Spinal cord (tissue), 10 donors: ENCODE measurements at places on chromosomes 1 and 21. TPM values are rescaled to one million over a fixed set of nuclear protein-coding genes. Genes with fewer than 3 reads are reported as not detected.

DNA sequence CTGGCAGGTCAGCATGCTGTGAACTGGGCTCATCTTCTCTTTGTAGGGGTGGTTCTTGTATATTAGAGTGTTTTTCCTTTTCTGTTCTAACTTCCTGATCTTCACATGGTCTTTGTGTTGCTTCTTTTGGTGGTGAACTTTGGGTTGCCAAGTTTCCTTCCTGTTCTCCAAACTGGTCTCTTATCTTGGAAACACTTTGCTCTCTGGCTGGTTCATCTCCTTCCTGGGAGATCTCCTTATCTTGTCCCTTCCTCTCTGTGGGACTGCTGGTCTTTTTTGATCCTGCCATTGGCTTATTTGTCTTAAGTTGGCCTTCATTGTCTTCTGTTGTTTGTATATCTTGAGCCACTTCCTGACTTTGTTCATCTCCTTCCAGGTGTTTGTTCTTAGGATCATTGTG is 2.1 kb downstream of the TCHHL1 start:
- no peak for DNase-seq

DNA sequence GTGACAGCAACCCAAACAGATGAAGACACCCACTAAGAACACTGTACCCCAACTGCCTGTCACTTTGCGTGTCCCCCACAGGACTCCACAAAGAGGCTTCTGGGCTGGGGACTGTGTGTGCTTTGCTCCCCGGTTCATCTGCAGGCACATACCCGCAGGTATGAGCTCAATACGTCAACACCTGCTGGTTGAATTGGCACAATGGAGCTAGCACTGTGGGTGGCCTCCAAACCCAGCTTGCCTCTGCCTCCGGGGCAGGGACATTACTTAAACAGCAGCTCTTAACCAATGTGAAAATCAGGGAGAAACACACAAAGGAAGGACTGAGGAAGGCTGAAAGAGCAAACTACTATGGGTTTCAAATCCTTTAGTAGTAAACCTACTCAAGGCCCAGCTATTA is 140.2 kb upstream of the TIAM1 start:
- no peak for DNase-seq

DNA sequence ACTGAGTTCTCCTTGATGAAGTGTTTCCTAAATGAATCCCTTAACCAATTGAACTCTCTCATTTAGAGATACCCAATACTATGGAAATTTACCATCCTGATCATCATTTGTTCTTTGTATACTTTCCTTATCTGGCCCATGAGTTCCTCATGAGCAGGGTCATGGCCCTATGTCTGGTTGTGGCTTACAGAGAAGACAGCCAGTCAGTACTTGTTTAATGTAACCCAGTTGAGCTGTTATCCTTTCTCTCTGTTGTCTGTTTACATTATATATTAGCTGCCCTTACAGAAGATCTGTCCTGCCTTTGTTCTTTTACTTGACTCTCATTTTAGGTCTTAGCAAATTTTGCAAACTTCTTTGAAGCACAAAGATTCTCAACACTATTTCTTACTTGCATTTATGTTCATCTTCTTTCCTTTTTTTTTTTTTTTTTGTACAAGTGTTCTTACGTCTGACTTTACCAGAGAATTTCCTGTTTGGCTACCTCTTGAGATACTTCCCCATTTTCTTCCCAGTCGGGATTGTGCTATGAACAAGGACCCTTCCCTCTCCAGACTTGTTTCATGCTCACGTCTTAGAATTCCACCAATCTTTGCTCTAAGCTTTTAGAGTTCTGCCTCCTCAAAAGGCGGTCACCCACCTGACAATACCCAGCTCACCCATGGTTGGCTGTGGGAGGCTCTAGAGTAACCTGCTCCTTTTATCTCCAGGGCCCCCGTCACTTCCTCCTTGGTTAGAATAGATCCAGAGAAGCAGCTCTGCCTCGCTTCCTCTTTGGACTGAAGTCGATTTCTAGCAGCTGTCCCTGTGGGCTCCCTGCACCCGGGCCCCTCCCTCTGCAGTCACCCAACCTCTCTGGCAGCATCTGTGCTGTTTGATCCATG is 53.6 kb upstream of the RUNX1 start:
- DNase-seq = no peak

- no peak for DNase-seq
Observed at GRCh38 chr1:167934426-167935215, 1.9 kb upstream of the DCAF6 start.

DNA sequence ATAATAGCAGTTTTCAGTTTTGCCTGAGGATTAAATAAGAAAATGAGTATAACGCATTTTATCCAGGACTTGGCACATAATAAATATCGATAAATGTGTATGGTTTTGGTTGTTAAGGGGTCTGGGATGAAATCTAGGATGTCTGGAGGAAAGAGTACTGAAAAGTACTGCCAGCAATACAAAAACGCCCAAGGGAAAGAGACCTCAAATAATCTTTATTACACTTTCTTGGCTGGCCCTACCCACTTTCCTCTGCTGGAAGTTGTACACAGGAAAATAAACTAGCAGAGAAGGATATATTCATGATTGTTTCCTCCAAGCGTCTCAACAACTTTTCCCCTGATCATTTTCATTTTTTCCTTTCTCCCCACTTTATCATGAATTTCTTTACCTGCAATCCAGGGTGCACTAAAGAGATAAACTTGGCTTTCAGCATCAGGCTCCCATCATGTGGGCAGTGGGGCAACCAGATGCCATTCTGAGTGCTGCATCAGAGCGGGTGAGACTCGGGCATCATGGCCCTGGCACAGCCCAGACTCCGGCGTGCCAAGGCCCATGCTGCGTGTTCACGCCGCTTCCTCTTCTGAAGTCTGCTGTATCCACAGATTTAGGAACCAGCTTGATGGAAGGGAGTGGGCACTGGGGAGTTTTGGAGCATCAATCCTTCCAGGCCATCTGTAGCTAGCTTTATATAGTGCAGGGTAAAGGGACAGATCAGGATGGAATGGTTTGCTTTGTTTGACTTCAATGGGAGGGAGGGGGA is 35.8 kb upstream of the PLXNA2 start:
- DNase-seq = no peak

The DISP3 gene
- 29.3 TPM for polyA plus RNA-seq

The PRAMEF5 gene
- not detected for polyA plus RNA-seq

The GDAP2 gene
- 11.8 TPM for polyA plus RNA-seq

DNA sequence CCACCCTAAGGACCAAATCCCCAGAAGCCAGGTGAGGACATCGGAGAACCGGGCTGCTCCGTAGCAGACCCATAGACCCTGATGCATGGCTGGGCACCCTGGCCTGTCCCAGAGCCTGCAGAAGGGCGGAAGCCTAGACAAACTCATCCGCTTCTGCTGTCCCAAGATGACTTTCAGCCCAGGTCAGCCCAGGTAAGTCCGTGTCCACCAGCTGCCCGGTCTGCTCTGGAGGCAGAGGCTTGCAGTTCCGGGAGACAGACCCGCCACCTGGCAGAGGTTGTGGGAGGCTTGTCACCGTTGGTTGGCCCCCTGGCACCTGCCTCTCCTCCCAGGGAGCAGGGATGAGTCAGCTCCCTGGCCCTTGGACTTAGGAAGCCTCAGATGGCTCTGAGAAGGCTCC is 22.8 kb upstream of the POFUT2 start:
- no peak for DNase-seq

DNA sequence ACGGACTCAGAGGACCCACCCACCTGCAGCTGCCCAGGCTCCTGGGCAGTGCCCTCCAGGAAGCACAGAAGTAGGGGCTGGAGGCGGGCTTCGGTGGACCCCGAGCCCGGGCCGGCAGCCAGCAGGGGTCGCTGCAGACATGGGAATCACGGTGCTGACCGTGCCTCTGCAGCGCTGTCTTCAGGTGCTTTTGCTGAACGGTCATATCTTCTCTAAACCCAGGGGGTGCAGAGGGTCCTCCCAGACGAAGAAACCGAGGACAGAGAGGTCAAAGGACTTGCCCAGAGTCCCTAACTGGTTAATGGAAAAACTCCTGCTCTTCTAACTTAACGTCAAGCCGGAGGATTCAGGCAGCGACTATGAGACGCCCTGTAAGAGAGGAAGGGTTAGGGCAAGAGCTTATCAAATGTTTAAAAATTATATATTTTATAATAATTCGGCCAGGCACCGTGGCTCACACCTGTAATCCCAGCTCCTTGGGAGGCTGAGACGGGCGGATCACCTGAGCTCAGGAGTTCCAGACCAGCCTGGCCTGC is 21.5 kb upstream of the LEFTY2 start:
- no peak for DNase-seq

GRCh38 chr1:234861761-234862160 is 251.8 kb upstream of the IRF2BP2 start:
- no peak for DNase-seq

The SELENBP1 gene
- 40.5 TPM for polyA plus RNA-seq

- no peak for DNase-seq
Observed at GRCh38 chr1:168472223-168472622, 71.6 kb downstream of the XCL2 start.

The AIRE gene
- 0.63 TPM for polyA plus RNA-seq

DNA sequence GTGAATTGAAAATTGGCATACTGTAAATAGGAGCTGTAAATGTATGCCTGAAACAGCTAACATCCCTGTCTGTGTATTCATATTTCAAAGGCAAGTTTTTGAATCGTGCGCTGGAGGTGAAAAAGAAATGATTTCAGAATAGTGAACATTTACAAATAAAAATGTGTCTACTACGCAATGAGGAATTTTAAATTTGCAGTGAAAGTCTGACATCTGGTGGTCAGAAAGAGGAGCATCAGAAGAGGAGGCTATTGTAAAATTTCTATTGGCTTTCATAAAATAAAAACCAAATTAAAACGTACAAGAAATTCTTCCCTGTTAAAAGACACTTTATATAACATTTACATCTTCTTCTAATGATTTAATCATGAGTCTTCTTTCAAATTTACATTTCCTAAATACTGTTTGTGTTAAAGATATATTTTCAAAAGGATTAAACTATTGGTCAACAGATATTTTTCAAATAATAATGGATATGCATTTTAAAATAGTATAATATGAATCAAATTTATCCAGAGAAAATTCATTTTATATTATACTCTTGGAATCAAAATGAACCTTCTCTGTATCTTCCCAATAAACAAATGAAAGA is 113.7 kb upstream of the RRP15 start:
- DNase-seq = peak; percentile 82

The SPRR4 gene
- not detected for polyA plus RNA-seq

DNA sequence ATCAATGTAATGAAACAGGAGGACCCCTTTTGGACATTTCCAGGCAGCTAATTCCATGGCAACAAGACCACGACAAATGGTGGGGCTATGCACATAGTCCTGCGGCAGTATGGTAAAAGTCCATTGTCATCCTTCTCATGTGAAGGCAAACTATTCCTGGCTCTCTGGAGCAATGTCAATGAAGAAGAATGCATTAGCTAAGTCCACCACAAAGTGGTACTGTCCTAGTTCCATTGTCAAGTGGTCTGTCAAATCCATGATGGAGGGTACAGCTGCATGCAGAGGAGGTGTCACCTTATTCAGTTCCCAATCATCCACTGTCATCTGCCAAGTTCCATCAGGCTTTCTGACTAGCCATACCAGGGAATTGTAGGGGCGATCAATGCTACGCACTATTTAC is 110.1 kb downstream of the GDAP2 start:
- no peak for DNase-seq

DNA sequence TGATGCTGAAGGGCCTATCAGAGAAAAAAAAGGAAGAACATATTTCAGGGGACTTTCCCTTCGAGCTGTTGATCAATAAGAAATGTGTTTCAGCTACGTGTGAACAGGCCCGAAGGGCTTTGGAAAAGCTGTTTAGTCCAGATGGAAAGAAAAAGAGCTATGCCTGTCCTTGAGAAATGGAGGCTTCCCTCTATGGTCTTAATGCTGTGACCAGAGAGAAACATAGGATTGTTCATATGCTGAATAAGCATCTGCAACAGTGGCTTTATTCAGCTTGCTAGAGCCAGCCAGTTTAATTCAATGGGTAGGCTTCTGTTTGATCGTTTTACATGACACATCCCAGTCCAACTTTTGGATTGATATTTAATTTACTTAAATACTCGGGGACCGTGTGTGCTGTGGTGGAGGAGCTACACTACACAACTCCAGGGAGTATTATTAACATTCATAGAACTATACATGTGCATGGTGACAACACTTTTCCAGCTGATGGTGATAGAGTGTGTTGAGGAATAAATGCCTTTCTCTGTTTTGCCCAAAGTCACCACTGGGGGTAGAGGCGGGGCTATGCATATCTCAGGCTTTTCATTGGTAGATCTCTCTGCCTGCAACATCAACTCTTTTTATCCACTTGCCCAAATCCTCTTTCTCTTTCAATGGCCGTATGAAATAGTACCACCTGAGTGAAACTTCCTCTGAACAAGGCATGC is 106.7 kb upstream of the C8B start:
- peak; percentile 54 for DNase-seq

GRCh38 chr1:193325771-193326170 is 139.4 kb upstream of the B3GALT2 start:
- DNase-seq = no peak

- DNase-seq = no peak
Observed at GRCh38 chr1:167426716-167427115, 91.6 kb downstream of the CD247 start.

The TUT4 gene
- polyA plus RNA-seq = 59.8 TPM

- no peak for DNase-seq
Observed at GRCh38 chr21:42013376-42013775, 3.2 kb upstream of the ZBTB21 start.

GRCh38 chr1:245605480-245606156 is 450.8 kb downstream of the KIF26B start:
- DNase-seq = no peak

DNA sequence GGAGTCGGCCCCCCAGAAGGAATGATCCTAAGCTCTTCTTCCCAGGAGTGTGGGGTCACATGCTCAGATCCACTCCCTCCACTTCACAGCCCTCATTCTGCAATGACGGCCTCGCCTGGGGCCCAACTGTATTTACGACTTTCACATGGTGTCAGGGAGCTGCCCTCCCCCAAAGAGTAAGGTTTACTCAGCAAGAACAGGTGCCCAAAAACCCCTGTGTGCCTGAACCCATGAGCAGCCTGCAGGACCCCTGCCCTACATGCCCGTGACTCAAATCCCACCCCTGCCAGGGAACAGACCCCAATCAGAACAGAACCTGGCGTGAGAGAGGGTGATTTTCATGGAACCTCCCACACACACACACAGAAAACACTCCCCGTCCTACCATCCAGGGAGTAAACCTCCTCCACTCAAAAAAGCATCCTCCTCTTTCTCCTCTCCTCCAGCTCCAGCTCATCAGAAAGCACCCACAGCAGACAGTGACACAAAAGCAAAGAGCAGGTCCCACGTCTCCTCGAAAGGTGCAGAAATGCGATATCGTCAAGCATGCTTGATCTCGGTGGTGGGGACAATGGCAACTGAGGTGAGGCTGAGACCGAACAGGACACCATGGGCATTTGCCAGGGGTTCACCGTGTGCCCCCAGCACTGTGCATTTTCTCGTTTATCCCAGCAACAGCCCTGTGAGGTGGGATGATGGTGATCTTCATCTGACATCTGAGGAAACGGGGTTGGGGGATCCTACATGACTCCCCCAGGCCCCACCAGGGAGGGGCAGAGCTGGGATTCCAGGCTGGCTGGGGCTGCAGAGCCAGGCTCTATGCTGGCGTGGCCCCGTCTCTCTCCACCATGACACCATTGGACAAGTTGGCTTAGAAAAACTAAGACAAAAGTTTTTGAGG is 397.9 kb downstream of the NPHP4 start:
- DNase-seq = no peak

GRCh38 chr1:168396940-168397684 is 116.4 kb downstream of the TBX19 start:
- DNase-seq = no peak
